ENCODE measurements at places on chromosomes 12 and 14.

- no peak for DNase-seq
Observed at GRCh38 chr14:104863131-104863862, 1.8 kb upstream of the CEP170B start.

DNA sequence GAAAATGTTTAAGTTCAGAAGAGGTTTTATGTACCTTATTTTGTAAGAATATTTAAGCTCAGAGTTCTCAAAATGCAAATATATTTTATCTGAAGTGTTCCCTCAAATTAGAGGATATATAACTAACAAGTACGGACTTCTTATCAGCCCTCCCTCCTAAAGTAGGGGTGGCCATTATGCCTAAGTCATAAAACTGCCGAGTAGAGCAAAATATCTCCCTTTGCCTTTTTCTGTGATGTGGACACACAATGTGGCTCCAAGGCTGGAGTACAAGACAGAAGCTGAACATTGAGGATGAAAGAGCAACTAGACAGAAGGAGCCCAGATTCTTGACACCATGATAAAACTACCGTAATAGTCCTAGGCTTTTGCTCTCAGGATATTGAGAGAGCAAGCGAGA lies 120.9 kb downstream of the MED13L start:
- DNase-seq = no peak

- no peak for DNase-seq
Observed at GRCh38 chr12:27806259-27806658, 26.2 kb upstream of the MANSC4 start.

DNA sequence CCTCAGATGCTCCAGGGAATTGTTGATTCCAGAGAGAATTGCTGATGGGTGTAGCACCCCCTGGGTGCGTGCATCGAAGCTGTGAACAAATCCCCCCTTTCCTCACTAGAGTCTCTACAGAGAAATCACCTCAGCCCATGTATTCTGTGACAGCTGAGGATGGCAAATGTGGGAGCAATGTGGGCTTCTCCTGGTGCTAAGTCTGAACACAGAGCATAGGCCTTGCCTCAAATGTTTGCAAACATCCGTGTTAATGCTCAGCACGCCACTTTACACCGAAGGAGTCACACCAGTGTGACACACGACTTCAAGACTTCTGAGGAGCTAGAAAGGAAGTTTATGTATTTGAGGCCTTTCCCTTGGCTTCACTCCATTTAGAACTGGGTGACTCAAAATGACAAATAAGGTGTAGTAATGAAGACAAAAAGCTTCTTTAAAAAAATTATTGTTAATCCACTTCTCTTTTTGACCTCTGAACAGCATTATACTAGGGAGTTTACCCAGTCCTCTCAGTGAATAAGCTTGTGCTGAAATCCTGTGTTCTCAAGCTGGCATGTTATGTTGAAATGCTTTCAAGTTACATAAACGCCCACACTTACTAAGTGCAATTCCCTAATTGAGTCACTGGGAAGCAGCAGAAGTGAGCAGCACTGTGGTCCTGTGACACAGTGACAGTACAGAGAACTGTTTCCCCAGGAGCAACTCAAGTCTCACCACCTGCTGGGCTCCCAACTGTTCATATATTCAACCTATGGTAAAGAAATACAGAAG lies 92.9 kb downstream of the FAR2 start:
- DNase-seq = peak; percentile 16

DNA sequence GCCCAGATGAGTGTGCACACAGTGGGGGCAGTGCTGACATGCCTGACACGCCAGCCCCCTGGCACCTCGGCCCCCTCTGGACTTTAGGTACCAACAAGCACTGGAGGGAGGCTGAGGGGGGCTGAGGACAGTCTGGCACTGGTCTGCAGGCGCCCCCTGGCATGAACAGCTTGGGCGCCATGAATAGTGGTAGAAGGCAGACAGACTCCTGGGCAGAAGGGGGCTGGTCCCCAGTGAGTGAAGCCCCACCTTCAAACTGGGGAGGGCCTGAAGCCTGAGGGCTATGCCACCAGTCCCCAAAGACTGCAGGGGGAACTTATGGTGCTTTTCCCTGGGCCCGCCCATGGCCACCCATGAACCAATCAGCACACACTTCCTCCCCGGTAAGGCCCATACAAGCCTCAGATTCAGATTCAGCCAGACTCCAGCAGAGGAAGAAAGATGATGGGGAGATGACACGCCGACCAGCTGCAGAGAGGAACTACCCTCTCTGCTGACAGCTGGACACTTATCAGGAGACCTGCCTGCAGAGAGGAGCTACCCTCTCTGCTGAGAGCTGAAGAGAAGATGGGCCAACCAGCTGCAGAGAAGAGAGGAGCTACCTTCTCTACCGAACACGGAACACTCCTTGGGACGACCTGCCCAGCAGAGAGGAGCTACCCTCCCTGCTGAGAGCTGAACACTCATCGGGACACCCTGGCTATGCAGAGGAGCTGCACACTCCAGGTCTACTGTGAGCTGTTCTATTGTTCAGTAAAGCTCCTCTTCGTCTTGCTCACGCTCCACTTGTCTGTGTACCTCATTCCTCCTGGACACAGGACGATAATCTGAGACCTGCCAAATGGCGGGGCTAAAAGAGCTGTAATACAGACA lies 324.5 kb downstream of the PCNX1 start:
- no peak for DNase-seq

Data from stimulated activated CD4-positive, alpha-beta T cell treated with anti-CD3 and anti-CD28 coated beads, Interleukin-4, amount 100 ng/mL, for 48 hours (primary cell).